ENCODE measurements at places on chromosomes 5 and 9.
A peak's percentile ranks its signal among the peaks of the same experiment; 100 is the strongest.

GRCh38 chr9:94110821-94111252 is 26.6 kb downstream of the PTPDC1 start:
- DNase-seq, result no peak

DNA sequence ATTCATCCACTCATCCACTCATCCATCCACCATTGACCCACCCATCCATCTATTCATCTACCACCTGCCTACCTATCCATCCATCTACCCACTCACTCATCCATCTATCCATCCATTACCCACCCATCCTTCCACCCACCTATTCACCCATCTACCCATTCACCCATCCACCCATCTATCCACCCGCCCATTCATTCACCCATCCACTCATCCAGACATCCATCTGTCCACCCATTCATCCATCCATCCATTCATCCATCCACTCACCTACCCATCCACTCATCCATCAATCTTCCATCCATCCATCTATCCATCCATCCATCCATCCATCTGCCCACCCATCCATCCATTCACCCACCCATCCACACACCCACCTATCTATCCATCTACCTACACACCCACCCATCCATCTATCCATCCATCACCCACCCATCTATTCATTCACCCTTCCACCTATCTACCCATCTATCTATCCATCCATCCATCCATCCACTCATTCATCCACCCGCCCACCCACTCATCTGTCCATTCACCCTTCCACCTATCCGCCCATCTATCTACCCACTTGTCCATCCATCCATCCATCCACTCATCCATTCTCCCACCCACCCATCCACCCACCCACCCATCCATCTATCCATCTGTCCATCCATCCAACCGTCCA is 23.2 kb downstream of the PSAT1 start:
- no peak for DNase-seq

DNA sequence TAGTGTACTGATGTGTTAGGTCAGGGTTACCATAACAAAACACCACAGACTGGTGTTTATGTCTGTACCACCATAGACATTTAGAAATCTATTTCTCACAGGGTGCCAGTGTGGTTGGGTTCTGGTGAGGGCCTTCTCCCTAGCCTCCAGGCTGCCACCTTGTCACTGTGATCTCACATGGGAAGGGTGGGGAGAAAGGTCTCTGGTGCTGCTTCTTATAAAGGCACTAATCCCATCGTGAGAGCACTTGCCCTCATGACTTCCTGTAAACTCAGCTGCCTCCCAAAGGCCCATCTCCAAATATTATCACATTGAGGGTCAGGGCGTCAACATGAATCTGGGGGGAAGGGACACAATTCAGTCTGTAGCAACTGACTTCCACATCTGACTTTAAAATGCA is 49.8 kb downstream of the PIK3R1 start:
- no peak for DNase-seq

DNA sequence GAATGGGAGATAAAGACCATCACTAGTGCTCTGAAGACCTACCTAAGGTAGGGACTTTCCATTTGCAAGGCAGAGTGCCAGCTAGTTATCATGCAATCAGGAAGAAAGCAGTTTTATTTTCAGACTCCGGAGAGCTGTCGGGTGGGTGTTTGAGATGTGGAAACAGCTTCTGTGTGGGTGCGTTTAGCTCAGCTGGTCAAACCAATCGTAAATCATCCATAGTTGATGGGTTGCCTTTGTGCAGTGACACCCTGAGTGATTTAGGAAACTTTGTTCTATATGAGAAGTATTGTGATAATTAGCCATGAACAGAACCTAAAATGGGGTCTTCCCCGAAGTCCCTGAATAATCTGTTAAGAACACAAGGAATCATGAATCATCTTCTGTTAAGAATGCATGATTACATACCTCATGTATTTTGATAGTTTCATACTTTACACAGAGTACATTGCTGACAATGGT is 284.3 kb downstream of the ARHGAP26 start:
- DNase-seq, result peak; percentile 43

DNA sequence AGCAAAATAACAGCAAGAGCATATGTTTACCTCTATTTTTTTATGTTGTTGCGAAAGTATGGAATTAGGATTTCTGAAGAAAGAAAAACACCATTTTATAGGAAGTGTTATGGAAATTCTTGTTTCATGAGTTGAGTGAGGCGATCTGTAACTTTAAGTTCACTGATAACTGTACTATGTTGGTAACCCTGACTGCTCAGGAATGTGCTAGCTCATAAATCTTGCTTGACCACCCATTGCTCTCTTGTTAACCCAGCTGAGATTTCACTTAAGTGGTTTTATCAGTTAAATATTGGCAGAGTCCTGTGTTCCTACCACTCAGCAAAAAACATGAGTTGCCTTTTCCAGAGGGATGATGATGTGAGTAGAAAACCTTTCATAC is 91.1 kb upstream of the STARD4 start:
- no peak for DNase-seq

DNA sequence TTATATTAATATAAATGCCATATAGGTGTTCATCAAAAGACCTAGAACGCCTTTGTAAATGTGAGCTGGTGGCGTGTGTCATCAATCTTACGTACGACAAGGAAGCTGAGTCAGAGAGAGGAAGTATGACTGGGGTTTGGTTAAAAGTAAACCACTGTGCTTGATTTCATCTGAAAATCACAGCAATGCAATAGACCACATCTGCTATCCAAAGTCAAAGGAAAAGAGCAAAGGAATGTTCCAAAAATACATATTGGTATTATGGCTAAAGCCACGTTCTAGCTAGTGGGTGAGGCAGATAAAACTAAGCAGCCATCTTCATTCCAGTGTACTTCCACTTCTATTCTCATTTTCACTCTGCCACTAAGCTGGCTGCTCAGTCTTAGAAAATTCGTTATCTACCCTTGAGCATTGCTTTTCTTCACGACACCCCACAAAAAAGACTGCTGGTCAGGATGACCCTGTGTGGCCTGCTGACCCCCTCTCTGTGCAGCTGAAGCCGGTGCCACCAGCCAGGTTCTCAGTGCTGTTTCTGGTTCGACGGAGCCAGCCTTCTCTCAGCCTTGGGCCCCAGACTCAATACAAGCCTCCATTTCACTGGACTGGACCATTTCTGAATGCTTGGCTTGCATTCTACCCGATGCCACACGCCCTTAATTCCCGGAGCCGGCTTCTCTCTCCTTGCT is 23.8 kb downstream of the SHC3 start:
- no peak for DNase-seq

- no peak for DNase-seq
Observed at GRCh38 chr9:87850391-87850790, 32.3 kb upstream of the SPATA31E1 start.

- no peak for DNase-seq
Observed at GRCh38 chr9:127847178-127847510, 7.3 kb downstream of the ENG start.

GRCh38 chr5:168366116-168366515 is 74.7 kb downstream of the WWC1 start:
- DNase-seq, result no peak

DNA sequence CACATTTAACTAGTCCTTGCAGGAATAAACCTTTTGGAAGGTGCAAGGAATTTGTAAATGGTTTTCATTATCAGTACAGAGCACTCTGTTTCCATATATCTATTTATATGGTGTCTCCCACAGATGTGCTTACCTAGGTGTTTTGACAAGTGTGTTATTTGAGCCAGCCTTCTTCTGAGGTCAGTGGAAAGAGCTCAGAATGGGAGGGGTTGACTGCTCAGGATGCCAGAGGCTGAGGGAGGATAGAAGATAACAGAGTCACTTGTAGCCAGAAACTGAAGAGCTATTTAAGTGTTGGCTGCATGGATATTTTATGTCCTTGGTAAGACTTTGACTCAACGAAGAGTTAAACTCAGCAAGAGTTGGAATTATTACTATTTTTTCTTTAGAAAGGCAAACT is 5.0 kb downstream of the CMYA5 start:
- no peak for DNase-seq

DNA sequence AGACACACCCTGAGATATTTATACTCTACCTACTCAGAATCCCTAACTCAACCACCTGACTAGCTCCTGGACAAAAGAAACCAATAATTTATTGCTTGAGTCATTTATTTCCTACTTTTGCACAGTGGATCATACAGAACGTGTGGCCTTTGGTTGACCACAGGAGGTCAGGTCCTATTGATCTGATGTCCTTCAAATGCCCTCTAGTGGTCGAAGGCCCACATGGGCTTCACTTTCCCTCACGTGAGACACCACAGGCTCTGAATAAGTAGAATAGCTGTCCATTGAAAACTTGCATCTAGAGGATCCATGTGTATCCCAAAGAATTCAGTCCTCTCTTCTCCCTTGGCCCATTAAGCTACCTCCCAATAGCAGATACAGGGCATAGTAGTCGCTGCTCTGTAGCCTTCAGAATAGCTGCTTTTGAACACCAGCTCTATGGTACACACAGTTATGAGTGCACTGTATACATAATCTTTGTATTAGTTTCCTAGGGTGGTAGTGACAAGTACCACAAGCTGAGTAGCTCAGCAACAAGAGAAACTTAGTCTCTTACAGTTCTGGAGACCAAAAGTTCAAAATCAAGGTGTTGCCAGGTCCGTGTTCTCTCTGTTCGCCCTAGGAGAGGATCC is 177.6 kb upstream of the SMARCA2 start:
- DNase-seq, result peak; percentile 52

GRCh38 chr5:55036477-55036876 is 12.4 kb downstream of the GZMK start:
- no peak for DNase-seq

DNA sequence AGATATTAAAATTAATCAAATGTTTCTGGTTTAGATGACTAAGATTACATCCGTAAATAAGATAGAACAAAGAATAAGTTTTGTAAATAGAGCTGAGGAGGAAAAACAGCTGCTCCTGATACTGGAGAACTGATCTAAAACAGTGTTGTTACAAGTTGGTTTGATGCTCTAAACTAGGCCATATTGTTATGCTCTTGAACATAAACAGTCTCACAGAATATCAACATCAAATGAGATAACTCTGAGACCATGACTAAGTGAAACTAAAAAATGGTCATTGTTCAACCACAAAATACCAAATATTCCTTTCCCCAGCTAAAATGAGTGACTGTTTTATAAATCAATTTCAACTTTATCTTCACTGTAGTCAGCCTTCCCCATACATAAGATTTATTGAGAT is 16.5 kb upstream of the SRFBP1 start:
- DNase-seq, result no peak
